ENCODE measurements at places on chromosomes 3 and 15.

GRCh38 chr15:86526938-86527690 is 447.4 kb downstream of the AGBL1 start:
- DNase-seq, result no peak

- DNase-seq, result no peak
Observed at GRCh38 chr15:48049736-48050135, 71.1 kb upstream of the SLC24A5 start.

DNA sequence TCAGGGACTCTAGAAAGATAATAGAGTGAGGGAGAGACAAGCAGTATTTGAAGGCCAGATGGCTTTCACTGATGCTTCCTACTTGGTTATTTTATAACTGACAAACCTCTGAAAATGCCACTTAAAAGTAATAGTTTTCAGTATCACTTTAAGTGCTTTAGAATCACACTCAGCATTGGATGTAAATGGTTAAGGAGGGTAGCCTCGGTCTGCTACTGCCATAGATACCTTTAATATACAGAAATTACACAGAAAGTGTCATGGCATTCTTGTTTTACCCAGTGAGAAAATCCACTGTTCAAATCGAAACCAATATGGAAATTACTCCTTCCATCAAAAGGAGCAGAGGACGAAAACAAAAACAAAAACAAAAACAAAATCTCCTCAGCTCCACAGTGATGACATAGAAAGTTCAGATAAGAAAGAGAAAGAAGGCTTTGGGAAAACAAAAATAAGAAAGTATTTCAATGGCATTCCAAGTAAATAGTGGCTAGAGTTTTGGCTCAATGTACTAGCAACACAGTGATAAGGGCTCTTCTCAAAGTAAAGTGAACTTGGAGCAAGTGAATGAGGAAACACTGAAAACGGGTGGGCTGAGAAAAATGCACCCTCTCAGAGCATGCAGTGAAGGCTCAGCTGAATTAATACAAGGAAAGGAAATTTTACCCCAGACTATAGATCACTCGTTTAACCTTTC is 43.2 kb upstream of the CD47 start:
- DNase-seq, result no peak

DNA sequence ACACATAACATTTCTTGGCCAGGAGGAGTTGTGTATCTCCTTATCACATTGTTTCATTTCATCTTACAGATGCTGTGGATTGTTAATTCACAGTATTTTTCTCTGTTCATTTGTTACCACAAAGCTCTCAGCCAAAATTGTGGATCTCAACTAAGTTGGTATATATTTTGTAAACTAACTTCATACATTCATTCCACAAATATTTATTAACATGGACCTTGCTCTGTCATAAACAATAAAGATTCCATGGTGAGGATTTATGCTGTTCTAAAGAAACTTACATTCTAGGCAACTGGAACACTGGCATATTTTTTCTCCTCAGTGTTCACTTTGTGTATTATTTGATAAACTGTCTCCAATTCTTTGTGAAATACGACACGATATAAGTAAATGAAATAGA is 268.8 kb downstream of the CNTN3 start:
- no peak for DNase-seq

- DNase-seq, result no peak
Observed at GRCh38 chr3:139123377-139124095, 78.8 kb upstream of the PRR23C start.

GRCh38 chr3:123802007-123802625 is 82.0 kb downstream of the MYLK start:
- DNase-seq, result no peak

GRCh38 chr3:136330900-136331299 is 80.8 kb downstream of the PCCB start:
- no peak for DNase-seq

DNA sequence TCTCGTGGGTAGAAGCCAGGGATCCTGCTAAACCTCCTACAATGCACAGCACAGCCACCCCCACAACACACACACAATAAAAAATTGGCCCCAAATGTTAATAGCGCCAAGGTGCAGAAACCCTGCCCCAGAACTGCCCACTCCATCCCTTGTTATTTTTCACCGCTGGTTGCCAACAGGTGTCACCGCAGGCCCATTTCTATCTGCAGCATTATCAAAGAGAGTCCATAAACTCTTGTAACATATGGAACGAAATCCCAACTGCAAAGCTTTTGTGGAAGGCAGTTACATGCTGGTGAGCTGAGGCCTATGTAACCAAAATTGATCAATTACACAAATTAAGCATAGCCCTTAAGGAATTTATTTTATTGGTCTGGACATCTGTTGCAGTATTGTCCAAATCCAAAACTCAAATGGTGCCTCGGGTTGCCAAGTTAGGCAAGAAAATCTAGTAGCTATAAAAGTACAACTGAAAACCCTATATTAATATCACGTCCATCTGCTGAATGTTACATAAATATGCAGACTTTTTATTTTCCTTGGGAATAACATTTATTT is 66.2 kb downstream of the SAMMSON start:
- DNase-seq, result no peak

DNA sequence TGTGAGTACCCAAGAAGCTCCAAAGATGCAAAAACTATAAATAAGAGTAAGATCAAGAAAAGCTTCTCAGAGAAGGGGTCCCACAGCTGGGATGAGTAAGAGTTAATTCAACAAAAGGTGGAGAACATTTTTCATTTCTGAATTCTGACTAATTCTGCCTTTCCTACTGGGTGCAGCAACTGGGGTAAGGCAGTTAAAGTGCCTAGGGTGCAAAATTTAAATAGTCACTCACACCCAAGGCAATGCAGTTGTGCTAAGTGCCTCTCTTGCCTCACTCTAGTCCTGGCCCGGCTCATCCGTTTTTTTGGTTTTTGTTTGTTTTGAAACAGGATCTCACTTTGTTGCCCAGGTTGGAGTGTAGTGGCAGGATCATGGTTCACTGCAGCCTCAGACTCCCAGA is 240.2 kb downstream of the TP63 start:
- no peak for DNase-seq

DNA sequence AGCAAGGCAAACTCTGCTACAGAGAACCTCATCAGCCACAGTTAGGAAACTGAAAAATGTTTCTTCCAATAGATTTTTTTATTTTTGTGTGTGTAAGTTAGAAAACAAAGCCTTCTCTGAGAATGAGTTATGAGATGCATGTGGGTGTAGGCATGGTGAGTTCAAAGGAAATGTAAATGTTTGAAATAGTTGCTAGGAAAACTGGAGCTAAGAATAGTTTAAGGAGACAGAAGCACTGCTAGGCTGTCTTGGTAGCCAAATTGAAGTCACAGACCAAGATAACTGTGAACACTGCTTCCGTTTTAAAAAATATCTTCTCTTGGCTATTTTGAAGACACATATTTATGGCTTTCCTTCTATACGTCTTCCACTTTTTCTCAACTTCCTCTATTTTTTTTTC is 1501.2 kb upstream of the CADM2 start:
- no peak for DNase-seq

DNA sequence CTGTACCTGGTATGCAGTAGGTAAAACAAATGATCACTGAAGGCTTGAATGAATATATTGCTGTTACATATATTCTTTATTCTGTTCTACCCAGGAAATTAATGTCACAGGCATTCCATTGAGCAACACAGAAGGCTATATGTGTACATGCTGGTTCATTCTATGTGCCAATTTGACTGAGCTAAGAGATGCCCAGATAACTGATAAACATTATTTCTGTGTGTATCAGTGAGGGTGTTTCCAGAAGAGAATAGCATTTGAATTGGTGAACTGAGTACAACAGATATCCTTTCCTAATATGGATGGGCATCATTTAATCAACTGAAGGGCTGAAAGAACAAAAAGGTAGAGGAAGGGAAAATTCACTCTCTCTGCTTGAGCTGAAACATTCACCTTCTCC is 886.8 kb downstream of the FHIT start:
- DNase-seq, result no peak

DNA sequence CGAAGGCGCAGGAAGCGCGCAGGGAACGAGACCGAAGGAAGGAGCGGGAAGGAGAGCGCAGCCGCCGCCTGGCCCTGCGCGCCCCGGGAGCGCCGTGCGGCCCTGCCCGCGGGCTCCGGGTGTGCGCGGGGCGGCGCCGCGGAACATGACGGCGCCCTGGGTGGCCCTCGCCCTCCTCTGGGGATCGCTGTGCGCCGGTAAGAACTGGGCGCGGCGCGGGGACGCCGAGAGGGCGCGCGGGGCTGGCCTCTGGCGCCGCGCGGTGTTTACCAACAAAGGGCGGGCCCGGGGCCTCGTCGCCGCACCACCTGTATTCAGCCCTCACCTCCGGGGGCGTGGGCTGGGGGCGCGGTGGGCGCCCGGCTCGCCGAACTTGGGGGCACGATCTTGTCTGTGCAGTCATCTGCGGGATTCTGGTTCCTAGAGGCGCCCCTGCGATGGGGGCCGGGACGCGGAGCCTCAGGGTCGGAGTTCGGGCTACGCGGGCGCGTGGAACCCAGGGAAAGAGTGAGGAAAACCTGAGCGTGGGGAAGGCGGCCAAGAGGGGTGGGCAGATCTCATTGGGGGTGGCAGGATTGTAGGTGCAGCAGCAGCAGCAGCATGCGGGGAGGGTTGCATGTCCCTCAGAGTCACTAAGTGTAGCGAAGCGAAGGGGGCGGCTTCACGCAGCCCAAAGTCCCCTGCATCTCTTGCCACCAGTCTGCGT is 641 bp downstream of the ACVR2B start:
- peak; percentile 53 for DNase-seq

GRCh38 chr15:55318588-55319494 is at the start of the genes PIGB and PIGBOS1:
Gene PIGB (plus strand): TSS chr15:55319222. CDS start chr15:55319251, 29 bp downstream.
Gene PIGBOS1 (minus strand): TSS chr15:55319123. CDS start chr15:55317792, 1,331 bp downstream.
- DNase-seq, result peak; percentile 81

DNA sequence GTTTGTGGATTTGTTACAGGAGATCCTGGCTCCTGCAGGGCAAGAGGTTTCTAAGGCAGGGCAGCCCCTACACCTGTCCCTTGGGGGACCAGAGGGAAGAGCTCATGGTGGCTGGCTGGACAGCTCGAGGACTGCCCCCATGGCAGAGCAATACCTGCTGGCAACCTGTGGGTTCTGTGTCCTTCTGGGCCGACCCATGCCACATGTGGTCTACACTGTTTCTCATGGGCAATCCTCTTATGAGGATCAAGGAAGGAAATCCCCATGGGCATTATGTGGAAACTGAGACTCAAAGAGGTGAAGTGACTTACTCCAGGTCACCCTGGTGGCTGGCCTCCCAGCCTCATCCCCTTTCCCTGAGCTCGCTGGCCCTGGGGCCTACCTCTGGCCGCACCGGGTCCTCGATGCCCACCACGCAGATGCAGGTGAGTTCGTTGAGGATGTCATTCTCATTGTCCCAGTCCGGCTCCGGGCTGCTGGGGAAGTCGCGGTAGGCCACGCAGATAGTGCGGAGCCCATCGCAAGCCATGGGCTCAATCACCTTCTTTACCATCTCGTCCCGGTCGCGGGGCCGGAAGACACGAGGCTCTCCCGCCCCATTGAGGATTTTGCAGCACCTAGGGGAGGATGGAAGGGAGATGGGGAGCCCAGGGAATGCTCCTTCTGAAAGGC is 37.5 kb upstream of the SEC13 start:
- DNase-seq, result no peak

GRCh38 chr15:84749111-84749991 is 959 bp downstream of the ZNF592 start:
- DNase-seq, result peak; percentile 62

Measured in activated T-cell treated with anti-CD3 and anti-CD28 coated beads, Interleukin-2, amount 50 U/mL, for 72 hours (primary cell).